ENCODE measurements at places on chromosomes 16 and 17.

- DNase-seq, result no peak
These were observed 7.8 kb downstream of the CD300A start for GRCh38 chr17:74474043-74474792.

- DNase-seq, result peak; percentile 53
These were observed 3.0 kb upstream of the QPRT start for GRCh38 chr16:29675811-29676643.

DNA sequence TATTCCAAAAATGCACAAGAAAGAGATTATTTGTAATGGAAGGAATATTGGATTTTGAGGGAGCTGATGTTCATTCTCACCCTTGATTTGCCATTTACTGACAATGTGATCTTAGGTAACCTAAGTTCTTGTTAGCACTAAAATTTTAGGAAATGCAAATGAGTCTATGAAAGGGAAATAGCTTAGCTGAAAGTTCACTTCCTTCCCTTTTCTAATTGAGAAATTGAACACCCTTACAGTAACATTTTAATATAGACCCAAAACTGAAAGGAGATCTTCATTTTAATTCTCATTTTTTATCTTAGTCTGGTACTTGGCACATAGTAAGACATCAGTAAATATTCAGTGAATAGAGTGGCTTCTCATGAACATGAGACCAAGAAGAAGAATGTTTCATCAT, 10.9 kb upstream of the WSB1 start:
- DNase-seq, result no peak

DNA sequence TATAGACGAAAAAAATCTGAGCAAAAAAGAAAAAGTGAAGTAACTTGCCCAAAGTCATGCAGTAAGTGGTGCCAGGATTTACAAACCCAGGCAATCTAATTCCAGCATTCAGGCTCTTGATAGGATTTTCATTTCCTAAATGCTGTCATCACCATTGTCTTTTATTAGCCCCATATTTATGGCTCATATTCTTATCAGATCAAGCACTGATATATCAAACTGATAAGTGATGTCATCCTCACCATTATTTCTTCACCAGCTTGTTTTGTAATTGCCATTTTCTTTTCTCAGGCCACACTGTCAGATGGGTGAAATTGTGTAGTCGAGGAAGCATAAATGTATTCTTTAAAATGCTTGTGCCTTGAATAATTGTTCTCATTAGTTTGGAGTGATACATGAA, 1.3 kb downstream of the RAD51C start:
- no peak for DNase-seq

GRCh38 chr17:78369791-78370381, 8.6 kb upstream of the PGS1 start:
- DNase-seq, result no peak

DNA sequence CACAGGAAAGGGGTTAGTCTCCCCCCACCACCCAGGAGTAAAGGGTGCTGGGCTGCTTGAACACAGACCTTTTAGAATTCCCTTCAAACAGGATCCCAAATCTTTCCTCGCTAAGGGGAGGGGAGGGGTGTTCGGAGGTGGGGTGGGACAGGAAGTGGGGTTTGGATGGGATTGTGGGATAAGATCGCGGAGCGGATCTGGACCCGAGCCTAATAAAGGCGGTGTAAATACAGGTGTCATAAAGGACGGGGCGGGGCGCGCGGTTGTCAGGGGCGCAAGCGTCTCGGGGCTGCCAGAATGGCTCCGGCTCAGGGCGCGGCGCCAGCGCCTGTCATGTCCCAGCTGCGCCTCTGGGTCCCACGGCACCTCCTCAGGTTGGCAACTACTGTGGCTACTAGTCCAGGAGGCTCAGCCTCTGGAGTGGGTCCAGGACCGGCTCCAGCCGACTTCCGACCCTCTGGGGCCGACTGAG, 59.8 kb upstream of the FBXO47 start:
- DNase-seq, result peak; percentile 56

DNA sequence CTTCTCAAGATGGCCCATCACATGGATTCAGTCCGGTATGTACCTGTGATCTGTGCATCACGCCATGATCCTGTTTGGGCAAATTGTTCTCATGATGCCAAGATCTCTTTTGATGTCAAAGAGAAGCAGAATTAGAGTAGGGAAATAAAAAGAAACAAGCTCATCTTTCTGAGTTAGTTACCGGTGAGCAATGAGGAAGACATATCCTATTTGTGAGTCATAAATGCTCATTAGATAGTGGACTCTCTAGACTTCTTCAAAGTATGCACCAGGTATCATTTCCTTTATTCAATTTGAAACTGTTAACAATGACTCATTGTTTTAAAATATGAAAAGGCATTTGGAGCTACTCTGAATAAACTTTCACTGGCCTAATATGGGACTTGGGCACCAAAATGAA, 8.0 kb upstream of the KRTAP4-12 start:
- peak; percentile 13 for DNase-seq

GRCh38 chr17:39191750-39192510, 5.5 kb downstream of the CACNB1 start:
- DNase-seq, result no peak

- DNase-seq, result no peak
These were observed 6.8 kb downstream of the GAN start for GRCh38 chr16:81321536-81321935.

- DNase-seq, result no peak
These were observed 8.6 kb downstream of the RIPOR1 start for GRCh38 chr16:67537270-67537635.

GRCh38 chr17:21039839-21040575, 2.8 kb downstream of the USP22 start:
- peak; percentile 50 for DNase-seq

GRCh38 chr16:3170440-3171180, 17.4 kb upstream of the OR1F1 start:
- DNase-seq, result peak; percentile 52

GRCh38 chr17:7955414-7956227, 23.6 kb downstream of the CNTROB start:
- no peak for DNase-seq

DNA sequence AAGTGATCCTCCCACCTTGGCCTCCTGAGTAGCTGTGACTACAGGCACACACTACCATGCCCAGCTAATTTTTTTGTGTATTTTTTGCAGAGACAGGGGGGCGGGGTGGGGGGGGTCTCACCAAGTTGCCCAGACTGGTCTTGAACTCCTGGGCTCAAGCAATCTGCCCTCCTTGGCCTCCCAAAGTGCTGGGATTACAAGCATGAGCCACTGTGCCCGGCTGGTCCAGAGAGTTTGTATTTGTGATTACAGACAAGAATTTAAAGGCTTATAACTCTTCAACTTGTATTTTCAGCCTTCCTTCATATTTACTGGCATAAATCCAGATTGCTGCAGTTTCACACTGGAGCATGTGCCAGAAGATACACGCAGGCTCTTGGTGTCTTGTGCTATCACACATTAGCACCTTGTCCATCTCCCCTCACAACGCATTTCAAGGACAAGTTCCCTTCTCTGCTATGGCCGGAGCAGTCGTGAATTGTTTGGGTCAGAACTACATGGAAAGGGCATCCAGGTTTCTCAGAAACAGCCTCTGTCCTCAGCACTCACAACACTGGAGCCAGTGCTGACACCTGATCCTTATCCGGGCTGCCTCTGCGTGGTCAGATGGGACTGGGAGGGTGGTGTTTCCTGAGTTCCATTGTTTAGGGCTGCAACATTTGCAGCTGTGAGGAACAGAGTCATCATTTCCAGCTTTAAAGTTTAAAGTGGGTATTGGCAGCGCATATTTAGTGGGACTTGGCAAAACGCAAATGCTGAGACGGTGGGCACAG, 28.1 kb downstream of the WSCD1 start:
- no peak for DNase-seq

DNA sequence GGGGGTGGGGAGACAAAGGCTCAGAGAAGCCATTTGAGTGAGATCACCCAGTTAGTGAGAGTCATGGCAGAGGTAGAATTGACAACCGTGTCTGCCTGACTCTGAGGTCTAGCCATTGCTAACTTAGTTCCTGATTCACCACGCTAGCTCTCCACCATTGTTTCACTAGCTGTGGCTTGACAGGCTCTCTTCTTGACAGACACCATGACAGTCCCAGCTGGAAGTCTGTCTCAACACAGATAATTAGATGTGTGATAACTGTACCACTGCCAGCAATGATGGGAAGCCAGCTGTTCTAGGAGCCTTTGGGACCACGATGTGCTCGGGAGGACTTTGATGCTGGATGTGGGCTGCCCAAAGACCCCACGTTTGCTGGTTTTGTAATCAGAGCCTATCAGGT, 170.5 kb upstream of the CACNG3 start:
- no peak for DNase-seq

DNA sequence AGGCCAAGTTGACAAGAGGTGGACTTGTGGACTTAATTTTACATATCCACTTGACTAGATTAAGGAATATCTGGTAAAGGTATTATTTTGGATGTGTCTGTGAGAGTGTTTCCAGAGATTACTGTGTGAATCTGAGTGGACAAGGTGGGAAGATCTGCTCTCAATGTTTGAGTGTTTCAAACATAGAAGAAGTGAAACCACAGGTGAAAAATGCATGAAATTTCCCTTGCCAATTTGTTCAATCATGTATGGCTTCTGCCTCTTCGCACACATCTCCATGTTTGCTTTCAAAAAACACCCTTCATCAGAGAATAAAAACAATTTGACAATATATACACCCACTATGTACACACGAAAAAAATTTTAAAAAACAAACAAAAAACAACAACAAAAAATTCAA, 152.7 kb downstream of the SALL1 start:
- DNase-seq, result no peak

DNA sequence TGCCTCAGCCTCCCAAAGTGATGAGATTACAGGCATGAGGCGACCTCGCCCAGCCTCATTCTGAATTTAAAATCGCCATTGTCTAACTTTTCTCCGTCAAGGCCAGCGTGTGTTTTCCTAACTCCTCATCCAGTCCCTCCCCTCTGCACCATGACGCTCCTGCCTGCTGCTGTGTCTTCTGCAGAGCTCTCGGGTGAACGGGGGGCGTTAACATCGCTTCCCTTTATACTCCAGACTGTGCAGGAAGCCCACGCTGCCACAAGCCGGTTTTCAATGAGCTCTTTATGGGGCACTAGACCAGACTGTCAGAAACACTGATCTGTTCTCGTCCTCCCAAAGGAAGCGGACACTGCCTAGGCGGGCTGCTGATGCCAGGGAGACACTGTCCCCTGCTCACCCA, 13.2 kb downstream of the AANAT start:
- no peak for DNase-seq

- no peak for DNase-seq
These were observed 15.2 kb upstream of the FLCN start for GRCh38 chr17:17252149-17252661.

DNA sequence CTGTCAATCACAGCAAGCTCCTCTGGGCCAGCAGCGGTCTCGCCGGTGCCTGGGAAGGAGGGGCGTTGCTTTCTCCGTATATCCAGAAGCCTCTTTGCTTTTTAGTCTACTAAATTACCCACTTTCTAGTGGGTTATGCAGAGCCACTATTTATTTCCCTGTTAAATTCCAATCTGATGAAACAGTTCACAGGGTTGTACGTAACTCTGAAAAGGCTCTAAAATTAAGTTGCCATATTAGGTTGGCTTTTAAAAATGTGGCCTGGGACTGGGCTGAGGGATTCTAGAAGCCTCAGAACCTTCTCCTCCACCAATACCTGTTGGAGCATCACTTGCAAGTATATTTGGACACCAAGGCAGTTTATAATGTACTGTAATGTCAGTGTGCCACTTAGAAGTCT, 27.2 kb downstream of the MARCHF10 start:
- DNase-seq, result no peak

DNA sequence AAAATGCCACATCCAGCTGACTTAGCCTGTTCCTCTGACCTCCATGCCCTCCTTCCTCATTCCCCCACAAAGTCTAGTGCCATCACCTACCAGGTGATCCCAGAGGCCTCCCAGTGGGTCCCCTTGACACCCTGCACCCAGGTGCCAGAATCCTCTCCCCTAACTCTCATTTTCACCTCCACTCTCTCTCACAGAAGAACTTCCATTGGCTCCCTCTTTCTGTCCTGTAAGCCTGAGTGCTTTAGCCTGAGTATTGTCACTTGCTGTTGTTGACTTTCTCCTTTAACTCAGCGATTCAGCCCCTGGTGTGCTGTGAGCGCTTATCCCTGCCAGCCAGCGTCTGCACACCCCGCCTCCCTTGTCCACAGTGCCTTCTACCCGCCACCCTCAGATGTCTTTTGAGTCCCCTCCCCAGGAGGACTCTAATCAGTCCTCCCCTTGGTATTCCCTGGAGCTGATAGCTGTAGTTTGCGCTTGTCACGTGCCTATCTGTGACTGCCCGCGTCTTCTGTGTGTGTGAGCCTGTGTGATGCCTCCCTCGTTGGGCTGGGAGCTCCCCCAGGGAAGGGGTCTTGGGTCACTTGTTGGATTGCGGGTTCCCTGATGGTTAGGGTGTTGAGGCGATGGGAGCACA, 31.9 kb downstream of the ARHGAP23 start:
- DNase-seq, result no peak

DNA sequence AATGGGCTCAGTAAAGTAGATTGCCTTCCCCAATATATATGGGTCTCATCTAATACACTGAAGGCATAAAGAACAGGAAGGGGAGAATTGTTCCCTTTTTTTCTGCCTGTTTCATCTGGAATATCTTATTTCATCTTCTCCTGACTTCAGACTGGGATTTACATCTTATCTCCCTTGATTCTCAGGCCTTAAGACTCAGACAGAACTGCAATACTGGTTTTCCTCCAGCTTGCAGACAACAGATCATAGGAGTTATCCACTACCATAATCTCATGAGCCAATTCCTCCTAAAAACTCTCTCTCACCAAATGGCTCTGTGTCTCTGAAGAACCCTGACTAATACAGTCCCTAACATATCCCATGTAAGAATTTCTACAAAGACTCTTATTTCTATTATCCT, 390.7 kb downstream of the CDH8 start:
- no peak for DNase-seq

GRCh38 chr17:82487910-82488309, 29.4 kb downstream of the NARF start:
- DNase-seq, result no peak

DNA sequence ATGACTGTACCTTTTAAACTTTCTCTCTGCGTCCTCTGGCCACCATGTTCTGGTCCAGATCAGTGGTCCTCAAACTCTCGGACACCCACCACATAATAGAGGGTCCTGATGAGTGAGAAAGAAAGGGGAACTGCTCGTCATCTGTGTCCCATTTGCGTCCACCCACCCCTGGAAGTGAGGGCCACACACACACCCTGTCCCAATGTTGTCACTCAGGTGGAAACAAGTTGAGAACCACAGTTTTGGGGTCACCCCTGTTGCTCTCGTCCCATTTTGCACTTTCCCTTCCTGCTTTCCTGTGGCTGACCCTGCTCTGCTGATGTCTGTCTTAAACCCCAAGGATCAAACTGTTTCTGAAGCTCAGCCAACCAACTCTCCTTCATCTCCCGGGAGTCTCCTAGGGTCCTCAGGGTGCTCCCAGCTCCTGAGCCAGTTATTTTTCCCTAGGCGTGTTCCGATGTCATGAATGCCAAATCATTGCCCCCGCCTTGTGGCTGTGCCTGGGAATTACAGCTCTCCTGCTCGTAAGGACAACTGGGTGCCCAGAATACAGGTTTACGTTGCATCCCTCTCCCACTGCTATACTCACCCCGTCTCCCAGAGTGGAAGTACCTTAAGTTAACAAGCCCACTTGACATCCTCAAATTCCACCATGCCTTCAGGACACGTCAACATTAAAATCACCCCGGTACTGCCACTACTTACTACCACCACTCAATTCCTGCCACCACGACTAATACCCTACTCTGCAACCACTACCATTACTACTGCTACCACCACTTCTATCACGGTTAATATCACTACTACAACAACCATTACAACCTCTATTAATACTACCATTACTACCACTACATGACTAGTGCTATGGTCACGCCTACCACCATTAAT, 26.0 kb upstream of the HNF1B start:
- DNase-seq, result peak; percentile 69

- peak; percentile 52 for DNase-seq
These were observed at the start of gene KRTAP1-5 for GRCh38 chr17:41026715-41027471. KRTAP1-5 (minus strand) TSS chr17:41027208; CDS start chr17:41027155, 53 bp downstream.

Data from DMS53 (cell line).